A549 treated with AZD2906 at 1 μM for 4 hours (cell line): ENCODE measurements at places on chromosomes 4 and X. TPM values are rescaled to one million over a fixed set of nuclear protein-coding genes. Genes with fewer than 3 reads are reported as not detected.

Gene CHRDL1
- total RNA-seq, result not detected in 5 replicates

Gene RNF212
- total RNA-seq, result 2.0 to 2.8 TPM (median 2.6 TPM) in 5 replicates

Gene ELMOD2
- 7.1 to 11.5 TPM (median 9.3 TPM) in 5 replicates for total RNA-seq

Gene LEF1
- 0.07 to 0.19 TPM (median 0.12 TPM) in 5 replicates for total RNA-seq

Gene CCDC160
- total RNA-seq, result not detected in 5 replicates

Gene ZNF157
- 0.03 to 0.04 TPM in 2 of 5 replicates, not detected in the others for total RNA-seq

Gene SRPK3
- 0.03 to 0.11 TPM (median 0.06 TPM) in 3 of 5 replicates, not detected in the others for total RNA-seq

Gene UGT2A3
- 0.05 to 0.15 TPM (median 0.09 TPM) in 5 replicates for total RNA-seq

Gene CXCL5
- total RNA-seq, result 26.7 to 32.8 TPM (median 31.0 TPM) in 5 replicates

Gene CNOT6L
- total RNA-seq, result 7.5 to 10.5 TPM (median 9.8 TPM) in 5 replicates

Gene NSG1
- total RNA-seq, result 9.4 to 13.5 TPM (median 10.5 TPM) in 5 replicates

Gene TMPRSS11A
- total RNA-seq, result not detected in 5 replicates

Gene PRRG1
- 4.3 to 6.8 TPM (median 5.5 TPM) in 5 replicates for total RNA-seq

Gene CFAP99
- 0.05 to 0.16 TPM (median 0.08 TPM) in 3 of 5 replicates, not detected in the others for total RNA-seq

Gene RHOXF2
- total RNA-seq, result not detected in 5 replicates

Gene NAAA
- total RNA-seq, result 22.0 to 25.2 TPM (median 23.8 TPM) in 5 replicates

Gene DSPP
- not detected in 5 replicates for total RNA-seq

Gene LIMCH1
- 35.7 to 54.6 TPM (median 47.2 TPM) in 5 replicates for total RNA-seq

Gene FGF16
- not detected in 5 replicates for total RNA-seq

Gene C4orf50
- total RNA-seq, result not detected in 5 replicates

Gene SMIM31
- 0.03 to 0.08 TPM (median 0.04 TPM) in 4 of 5 replicates, not detected in the other for total RNA-seq

Gene MID1IP1
- total RNA-seq, result 25.9 to 35.6 TPM (median 33.5 TPM) in 5 replicates

Gene TNIP3
- total RNA-seq, result 0.11 to 0.74 TPM (median 0.19 TPM) in 5 replicates

Gene PRR32
- not detected in 5 replicates for total RNA-seq

Gene ZNF711
- total RNA-seq, result 0.60 to 0.90 TPM (median 0.81 TPM) in 5 replicates

Gene EDA2R
- 10.3 to 11.9 TPM (median 11.5 TPM) in 5 replicates for total RNA-seq

Gene TDO2
- total RNA-seq, result 0.37 to 0.63 TPM (median 0.55 TPM) in 5 replicates

Gene ASB11
- not detected in 5 replicates for total RNA-seq

Gene CSN2
- total RNA-seq, result not detected in 5 replicates

Gene PLP1
- 0.05 TPM in 1 of 5 replicates, not detected in the others for total RNA-seq

Gene BEND2
- total RNA-seq, result not detected in 5 replicates

Gene BCAP31
- 372 to 463 TPM (median 375 TPM) in 5 replicates for total RNA-seq

Gene CT45A1
- total RNA-seq, result 0.07 TPM in 1 of 5 replicates, not detected in the others

Gene ZMAT1
- 0.01 to 0.07 TPM (median 0.03 TPM) in 5 replicates for total RNA-seq

Gene P2RY10
- total RNA-seq, result not detected in 5 replicates

Gene RASGEF1B
- 0.03 to 0.06 TPM in 2 of 5 replicates, not detected in the others for total RNA-seq

Gene PRRG3
- total RNA-seq, result not detected in 5 replicates

Gene SSX2B
- not detected in 5 replicates for total RNA-seq

Gene NLGN3
- total RNA-seq, result 0.84 to 1.1 TPM (median 1.0 TPM) in 5 replicates

Gene SPOCK3
- 0.14 to 0.35 TPM (median 0.24 TPM) in 5 replicates for total RNA-seq

Gene WDFY3
- 5.7 to 8.7 TPM (median 7.1 TPM) in 5 replicates for total RNA-seq

Gene AFM
- not detected in 5 replicates for total RNA-seq

Gene MAGEH1
- 6.6 to 7.3 TPM (median 7.0 TPM) in 5 replicates for total RNA-seq
